Fibroblast of lung (primary cell): ENCODE measurements at places on chromosomes 16 and 17. TPM values are rescaled to one million over a fixed set of nuclear protein-coding genes. Genes with fewer than 3 reads are reported as not detected.

GRCh38 chr17:17379197-17379991 lies 76.2 kb downstream of the NT5M start:
- peak; percentile 61 for DNase-seq

MGAT5B gene
- total RNA-seq: 0.17 and 0.26 TPM in 2 replicates

GPATCH8 gene
- 13.4 and 19.3 TPM in 2 replicates for total RNA-seq

DNA sequence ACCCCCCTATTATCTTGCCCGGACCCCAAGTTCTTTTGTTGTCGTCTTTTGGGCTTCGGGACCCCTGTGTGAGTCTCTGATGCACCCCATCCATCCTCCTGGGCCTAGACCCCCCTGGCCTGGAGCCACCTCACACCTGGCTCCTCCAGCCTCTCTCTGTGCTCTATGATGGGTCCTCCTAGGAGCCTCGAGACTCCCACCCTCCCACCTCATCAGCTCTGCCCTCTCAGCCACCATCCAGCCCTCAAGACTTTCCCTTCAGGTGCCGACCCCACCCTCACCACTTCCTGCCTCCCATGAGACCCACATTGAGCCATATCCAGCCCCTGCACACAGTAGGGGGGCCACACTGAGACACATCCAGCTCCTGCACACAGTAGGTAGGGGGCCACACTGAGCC lies 8.7 kb upstream of the ATP2A3 start:
- no peak for DNase-seq

KRT35 gene
- total RNA-seq: not detected in 2 replicates
